Inflammatory macrophage treated with lipopolysaccharide for 1 hour (primary cell): ENCODE measurements at places on chromosomes 16 and 17.

DNA sequence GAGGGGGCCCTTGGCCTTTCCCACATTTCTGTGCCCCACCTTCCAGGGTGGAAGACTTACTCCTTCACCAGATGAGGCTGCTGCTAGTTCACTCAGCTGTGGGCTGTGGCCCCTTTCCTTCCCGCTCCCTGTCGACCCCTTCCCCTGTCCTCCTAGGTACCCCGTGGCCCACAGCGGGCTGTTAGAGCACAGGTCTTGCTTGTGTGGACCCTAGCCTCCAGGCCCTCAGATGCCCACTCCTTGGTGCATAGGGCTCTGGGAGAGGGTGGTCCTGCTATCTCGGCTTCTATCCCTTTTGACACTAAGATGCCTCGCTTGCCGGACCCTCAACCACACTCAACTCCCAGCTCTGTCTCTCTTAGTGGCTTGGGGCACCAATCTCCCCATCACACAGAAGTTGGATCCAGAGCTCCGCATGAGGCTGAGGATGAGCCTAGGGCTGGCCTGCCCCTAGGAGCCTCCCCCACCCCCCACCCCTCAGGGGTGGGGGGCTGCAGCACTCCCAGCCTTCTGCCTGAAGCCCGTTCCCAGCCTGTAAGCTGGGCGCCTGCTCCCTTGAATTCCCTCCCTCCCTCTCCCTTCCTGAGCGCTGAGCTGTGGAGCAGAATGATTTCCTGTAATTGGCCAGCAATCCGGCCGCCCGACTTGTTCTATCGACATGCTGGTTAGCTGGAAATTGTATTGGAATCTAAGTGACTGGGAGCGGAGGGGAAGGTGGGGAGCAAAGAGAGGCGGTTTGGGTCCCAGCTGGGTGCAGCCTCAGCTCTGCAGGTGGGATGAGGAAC, 30.9 kb downstream of the DCAKD start:
- no peak for DNase-seq

- DNase-seq: peak; percentile 58
These were observed 107.0 kb downstream of the PLCG2 start for GRCh38 chr16:81885976-81886586.

DNA sequence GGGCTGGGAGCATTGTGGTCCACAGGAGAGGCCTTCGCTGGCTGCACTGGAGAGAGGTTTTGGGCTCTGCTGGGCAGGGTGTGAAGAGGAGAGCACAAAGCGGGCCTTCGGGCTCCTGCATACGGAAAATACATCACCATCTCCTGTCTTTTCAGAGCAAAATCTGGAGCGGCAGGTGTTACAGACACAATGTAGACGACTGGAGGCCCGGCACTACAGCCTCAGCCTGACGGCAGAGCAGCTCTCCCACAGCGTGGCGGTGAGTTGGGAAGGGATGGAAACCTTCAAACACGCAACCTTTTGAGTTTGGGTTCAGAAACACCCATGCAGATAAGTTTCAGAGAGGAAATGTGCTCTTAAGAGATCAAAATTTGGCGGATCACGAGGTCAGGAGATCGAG, 17.9 kb downstream of the GINS2 start:
- no peak for DNase-seq

- no peak for DNase-seq
These were observed 106.5 kb downstream of the COPRS start for GRCh38 chr17:31752584-31752983.

DNA sequence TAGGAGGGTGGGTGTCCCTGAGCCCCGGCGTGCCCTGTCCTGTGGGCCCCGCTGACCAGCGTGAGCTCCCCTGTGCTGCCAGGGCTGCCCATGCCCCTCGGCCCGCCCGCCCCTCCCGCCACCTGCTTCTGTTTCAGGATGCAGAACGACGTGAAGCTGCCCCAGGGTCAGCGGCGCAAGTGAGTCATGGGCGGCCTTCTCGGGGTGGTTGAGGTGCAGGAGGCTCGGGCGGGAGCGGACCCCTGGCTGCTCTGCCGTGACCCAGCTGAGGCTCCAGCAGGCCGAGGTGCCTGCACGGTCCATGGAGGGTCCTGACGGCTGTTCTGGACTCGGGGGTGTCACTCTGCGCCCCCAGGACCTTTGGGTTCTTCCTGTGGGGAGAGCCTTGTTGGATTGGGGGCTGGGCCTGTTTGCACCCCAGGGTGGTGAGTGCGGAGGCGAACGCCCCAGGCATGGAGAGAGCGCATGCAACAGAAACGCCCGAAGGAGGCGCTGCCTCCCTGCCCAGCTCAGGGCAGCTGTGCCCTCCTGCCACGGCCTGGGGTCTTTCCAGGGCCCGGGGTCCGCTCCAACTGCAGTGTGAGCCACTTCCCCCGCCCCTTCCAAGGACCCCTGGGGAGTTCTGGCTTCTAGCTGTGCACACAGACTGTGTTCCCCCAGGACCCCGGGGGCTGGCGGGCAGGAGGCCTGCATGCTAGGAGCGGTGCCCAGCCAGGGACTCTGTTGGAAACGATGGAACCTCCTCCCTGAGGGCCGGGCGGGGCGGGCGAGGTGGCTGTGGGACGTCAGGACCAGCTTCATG, 4.0 kb downstream of the SLC25A10 start:
- no peak for DNase-seq

DNA sequence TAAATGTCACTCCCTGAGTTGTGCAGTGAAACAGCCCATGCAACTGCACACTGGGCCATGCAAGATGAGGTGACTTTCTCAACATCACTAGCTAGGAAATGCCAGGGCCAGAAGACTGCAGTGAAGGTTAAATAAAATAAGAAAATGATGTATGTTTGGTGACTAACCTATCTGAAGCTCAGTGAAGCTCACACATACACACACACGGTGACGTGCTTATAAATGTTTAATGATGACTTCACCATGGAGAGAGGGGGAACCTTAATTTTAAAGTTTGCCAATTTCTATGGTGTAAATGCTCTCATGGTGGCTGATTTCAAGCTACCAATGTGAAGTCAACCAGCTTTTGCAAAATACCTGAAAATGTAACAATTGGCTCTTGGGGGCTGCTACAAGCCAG, 166.4 kb downstream of the MAF start:
- no peak for DNase-seq
